ENCODE measurements at places on chromosomes 1 and 21.

DNA sequence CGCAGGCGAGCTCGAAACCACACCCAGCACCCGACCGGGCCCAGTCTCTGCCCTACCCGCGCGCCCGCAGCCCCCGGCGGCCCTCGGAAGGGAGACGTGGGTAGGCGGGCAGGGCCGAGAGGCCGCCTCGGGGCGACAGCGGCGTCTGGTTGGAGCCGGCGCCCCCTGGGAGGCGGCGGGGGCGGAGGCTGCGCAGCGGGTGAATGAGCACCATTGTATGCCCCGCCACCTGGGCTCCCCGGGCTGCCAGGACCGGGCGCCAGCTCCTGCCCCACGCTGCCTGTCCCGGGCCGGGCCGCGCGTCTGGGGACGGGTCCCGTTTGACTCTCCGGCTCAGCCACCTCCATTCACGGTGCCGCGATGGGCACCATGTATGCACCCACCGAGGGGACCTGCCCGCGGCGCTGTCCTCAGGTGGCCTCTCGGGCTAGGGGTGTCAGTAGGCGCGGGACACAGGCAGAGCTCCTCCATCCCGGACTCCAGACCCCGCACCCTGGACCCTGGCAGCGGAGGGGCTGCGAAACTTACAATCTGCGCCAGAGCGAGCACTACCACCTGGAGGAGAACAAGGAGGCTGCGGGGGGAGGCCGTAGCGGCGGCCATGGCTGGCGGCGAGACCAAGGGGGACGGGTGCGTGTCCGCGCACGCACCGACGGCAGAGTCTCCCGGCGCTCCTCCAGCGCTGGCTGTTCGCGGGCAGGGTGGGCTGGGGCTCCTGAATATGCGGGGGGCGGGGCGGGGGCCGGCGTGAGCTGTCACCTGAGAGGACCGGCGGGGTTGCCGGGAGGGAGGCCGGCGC, at the start of gene COL9A2:
COL9A2 (minus strand) TSS at position 692 of the 799 bp plus-strand sequence; CDS start at position 603, 89 bp downstream.
- DNase-seq, result peak; percentile 56

DNA sequence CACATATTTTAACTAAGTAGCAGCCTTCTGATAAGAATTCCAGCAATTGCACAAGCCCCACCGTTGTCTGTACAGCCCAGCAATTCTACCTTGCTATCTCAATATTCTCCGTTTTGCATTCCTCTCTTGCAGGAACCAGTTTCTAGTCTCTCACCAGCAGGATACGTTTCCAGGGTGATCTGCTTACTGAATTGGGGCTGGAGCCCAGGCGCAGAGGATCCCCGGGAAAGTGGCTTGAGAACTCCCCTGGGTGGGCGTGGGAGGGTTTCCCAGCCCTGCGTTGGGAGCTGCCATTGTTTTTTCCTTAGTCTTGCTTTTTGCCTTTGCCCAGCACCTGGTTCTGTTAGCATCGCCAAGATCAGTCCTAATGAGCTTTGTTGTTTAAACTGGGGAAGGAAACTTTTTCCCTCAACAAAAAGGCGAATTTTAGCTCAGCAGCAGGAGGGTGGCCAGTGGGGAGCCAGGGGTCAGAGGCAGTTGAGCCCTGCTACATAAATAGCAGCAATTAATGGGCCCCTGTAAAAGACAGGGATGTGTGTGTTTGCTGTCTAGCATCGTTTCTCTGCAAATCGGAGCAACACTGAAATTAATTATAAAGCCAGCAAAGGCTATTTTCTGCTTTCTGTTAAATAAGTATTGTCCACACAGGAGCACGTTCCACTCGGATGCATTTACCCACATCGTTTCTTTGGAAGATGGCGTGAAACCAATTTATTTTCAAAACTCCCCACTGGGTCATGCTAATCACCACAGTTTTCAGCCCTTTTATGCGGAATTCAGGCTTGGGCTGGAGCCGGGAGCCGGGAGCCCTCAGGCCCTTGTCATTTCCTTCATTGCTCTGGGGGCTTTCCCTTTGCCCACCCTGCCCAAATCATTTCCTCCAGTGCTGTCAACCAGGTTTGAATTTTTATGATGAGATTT, 36.6 kb downstream of the HUNK start:
- no peak for DNase-seq

DNA sequence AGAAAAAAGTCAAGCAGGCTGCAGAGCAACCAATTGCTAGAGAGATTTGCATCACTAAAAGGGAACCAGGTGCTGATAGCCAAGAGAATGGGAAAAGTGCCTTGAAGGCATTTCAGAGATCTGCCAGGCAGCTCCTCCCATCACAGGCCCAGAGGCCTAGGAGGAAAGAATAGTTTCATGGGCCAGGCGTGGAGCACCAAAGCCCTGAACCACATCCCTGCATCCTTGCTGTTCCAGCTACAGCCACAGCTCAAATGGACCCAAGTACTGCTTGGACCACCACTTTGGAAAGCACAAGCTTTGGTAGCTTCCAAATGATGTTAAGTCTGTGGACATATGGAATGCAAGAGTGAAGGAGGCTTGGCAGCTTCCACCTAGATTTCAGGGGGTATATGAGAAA, 29.7 kb upstream of the ZSWIM5 start:
- no peak for DNase-seq

GRCh38 chr1:59233444-59233843, 63.5 kb upstream of the FGGY start:
- no peak for DNase-seq

DNA sequence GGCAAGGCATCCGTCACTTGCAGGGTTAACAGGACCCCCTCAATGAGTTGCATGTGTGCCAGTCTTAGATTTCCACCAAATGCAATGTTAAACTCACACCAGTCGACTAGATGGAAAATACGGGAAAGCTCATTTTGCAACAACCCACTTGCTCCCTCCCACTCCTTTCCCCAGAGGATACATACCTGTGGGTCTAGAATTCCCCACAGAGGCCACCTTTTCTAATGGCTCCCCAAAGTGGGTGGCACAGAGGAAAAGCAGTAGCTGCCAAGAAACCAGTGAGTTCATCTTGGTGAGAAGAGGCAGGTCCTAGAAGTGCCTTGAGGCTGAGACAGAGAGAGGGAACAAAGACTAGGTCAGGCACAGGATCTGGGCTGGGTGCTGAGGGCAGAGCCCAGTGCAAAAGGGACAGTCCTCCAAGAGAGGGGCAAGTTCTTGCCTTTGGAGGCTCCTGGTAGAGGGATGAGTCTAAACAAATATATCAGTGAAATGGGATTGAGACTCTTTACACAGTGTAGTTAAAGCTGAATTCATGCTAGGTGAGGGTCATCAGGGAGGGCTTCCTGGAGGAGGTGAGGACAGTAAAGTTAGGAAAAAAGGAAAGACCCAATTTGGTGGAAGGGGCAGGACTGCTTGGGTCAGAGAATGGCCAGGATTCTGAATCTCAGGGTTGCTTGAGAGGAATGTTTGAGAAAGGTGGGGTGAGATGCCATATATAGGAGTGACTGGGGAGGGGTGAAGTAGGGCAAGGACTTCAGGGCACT, 3.5 kb downstream of the KISS1 start:
- no peak for DNase-seq

DNA sequence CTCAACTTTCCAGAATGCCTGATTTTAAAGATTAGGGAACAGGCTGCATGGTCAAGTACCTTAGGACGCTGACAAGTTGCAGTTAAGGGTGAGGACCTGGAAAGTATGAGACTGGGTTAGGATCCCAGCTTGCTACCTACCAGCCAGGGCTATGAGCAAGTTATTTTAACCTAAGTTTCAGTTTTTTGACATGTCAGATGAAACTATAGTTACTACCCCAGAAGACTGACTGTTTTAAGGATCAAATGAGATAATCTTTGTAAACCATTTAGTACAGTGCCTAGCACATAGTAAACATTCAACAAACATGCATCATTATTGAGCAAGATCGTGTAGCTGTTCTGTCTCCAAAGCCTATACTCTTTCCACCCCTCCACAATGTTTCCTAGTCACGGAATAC, 14.4 kb downstream of the THEMIS2 start:
- no peak for DNase-seq

- DNase-seq, result no peak
These were observed 24.0 kb upstream of the CLIC6 start for GRCh38 chr21:34644825-34645224.

GRCh38 chr1:3422638-3423037, 31.8 kb upstream of the ARHGEF16 start:
- no peak for DNase-seq

- DNase-seq, result no peak
These were observed 21.0 kb upstream of the IFI44L start for GRCh38 chr1:78599294-78599693.

- no peak for DNase-seq
These were observed 1.3 kb upstream of the XKR8 start for GRCh38 chr1:27958513-27958912.

DNA sequence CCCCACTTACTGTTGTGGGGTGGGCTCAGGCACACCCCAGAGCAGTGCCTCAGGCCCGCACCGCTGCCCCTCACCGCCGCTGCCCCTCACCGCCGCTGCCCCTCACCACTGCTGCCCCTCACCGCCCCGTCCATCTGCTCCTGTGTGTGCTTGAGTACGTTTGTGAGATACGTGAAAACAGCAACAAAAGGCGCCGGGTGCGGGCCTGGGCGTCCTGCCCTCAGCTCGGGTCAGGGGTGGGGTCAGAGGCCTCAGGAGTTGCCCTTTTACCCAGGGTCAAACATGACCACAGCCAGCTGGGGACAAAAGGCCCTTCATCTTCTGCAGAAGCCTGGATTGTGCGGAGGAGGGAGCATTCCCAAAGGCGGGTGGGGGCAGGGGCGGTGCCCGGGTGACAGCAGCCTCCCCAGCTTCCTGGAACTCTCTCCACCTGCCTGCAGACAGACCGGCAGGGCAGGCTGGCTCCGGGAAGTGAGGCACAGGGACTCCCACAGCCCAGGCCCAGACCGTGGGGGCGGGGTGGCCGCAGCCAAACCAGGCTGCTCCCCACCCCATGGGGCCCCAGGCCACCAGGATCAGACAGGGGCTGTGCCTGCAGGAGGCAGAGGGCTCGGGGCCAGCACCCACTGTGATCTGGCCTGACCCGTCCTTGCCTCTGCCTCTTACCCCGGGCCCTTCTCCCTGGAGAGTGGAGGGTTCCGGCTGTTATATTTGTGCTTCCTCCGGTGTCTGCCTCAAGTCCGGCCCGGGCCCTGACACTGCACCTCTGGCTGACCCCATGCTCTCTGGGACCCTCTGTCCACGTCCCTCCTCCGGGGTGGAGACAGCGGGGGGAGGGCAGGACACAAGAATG, 2.3 kb upstream of the VWA1 start:
- DNase-seq, result no peak

DNA sequence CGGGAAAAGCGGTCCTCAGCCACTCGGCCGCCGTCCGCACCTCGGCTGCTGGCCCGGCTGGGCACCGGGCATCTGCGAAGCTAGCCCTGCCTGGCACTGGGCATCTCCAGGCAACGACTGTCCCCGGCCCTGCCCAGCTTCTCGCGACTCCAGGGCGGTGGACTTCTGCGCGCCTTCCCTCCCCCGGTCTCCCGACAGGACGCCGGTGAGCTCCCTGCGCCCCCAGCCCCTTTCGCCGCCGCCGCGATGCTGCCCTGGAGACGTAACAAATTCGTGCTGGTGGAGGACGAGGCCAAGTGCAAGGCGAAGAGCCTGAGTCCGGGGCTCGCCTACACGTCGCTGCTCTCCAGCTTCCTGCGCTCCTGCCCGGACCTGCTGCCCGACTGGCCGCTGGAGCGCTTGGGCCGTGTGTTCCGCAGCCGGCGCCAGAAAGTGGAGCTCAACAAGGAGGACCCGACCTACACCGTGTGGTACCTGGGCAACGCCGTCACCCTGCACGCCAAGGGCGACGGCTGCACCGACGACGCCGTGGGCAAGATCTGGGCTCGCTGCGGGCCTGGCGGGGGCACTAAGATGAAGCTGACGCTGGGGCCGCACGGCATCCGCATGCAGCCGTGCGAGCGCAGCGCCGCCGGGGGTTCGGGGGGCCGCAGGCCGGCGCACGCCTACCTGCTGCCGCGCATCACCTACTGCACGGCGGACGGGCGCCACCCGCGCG, 514 bp downstream of the FAM43B start:
- DNase-seq, result no peak

DNA sequence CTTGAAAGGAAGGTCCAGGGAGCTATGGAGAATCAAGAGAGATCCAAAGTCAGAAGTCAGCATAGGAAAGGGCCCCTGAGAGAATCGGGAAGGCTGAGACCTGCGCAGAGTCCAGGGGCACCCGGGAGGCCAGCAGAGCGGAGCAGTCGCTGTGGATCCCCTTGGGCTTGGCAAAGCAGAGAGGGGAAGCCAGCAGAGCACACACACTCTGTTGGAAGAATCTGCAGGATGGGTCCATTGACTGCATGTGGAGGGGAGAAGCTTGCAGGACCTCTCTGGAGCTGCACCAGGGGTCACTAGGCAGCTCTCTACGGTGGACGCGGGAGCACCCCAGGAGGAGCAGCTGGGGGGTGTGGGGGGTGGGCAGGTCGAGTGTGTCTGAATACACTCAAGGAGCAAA, 6.4 kb downstream of the RIPK4 start:
- no peak for DNase-seq
